Activated effector memory CD4-positive, alpha-beta T cell treated with Interleukin-2 at 50 U/mL for 16 hours (primary cell): ENCODE measurements at places on chromosomes 12 and 14.

- no peak for DNase-seq
These were observed 74.1 kb downstream of the PPP2R5C start for GRCh38 chr14:101835566-101835965.

DNA sequence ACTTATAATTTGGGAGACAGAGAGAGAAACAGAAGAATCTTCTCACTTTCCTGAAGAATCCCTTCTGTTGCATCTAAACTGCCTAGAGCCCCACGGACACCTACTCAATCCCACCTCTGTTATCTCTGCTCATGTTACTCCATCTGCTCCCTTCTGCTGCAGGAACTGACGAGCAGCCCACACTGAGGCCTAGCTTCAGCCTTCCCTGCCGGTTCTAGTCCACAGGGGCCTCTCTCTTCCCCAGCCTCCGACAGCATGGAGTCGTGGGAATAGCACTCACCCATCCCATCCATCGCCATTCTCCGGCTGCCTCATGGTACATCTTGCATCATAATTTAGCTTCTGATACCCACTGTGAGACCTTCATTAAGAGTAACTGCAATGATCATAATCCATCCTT, 4.0 kb downstream of the RAB15 start:
- no peak for DNase-seq

DNA sequence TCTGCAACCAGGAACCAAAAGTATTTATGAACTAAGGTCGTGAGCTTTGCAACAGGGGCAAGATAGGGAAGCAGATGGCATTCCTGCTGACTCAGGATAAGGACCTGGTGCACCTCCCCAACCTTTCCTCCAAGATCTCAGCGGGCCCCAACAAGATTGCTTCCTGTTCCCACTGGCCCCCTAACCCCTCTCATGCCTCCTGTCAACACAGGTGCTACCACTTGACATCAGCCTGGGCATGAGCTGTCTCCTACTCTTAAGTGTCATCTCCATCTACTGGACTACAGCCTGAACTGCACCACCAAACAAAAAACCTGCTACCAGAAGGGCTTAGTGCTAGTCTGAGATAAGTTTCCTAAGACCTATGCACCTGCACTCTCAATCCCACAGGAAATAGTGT, 32.7 kb downstream of the MED6 start:
- no peak for DNase-seq

DNA sequence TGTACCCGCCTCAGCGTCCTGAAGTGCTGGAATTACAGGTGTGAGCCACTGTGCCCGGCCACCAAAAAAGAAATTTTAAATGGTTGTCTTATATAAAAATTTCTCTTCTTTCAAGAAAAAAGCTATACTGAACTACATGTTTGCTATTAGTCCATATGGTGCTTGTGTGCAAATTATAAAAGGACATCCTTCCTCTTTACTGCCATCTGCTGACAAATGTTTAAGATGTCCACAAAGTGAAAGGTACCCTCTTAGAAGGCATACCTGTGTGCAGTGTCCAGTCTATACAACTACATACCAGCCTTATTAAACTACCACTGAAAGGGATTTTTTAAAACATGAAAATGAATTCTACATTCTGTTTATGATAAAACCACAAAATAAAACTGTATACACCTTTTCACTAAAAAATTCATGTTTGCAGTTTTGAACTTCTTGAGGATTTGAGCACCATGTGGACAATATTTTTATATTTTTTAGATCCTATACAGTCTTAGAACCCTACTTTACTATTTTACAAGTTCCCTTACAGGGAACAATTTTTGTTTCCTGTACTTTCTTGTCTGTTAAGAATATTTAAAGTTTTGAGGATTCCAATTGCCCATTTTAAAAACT, 32.8 kb upstream of the TOMM20L start:
- DNase-seq: no peak

GRCh38 chr12:92294676-92295440, 149.2 kb upstream of the BTG1 start:
- no peak for DNase-seq

GRCh38 chr14:104353221-104353920, 215.0 kb downstream of the KIF26A start:
- DNase-seq: no peak

DNA sequence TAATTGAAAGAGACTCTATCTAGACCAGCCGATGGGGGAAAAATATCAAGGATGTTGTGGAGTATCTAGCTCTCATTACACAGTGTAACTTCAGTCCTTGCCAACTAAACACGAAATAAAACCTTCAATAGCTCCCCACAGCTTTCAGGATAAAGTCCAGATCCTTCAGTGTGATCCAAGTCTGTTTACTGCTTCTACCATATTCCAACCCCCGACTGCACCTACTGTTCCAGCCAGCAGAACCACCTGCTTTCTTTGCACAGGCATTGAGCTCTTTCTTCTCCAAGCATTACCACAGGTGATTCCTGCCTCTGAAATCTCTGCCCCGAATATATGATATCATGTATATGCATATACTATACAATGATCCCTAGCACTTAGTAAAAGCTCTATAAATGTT, 2.2 kb upstream of the LRRC23 start:
- no peak for DNase-seq

DNA sequence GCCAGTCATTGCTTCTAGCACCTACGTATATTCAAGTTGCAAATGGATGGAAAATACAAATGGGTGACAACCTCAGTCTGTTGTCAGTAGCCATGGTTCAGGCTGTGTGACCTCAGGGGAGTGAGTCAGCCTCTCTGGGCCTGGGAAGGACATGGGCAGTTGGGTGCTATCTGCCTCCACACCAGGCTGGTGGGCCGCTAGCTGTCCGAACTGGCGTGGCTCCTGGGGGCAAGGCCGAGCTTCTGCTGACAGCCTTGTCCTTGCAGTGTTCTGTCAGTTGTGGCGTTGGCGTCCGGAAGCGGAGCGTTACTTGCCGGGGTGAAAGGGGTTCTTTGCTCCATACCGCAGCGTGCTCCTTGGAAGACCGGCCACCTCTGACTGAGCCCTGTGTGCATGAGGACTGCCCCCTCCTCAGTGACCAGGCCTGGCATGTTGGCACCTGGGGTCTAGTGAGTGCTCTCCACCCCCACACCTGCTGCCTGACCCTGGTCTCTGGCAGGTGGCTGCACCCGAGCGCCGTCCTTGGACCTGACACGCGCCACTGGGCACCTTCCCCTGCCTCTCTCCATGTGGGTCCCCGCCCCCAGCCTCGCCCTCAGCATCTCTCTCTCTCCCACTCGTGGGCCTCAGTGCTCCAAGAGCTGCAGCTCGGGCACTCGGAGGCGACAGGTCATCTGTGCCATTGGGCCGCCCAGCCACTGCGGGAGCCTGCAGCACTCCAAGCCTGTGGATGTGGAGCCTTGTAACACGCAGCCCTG, 17.1 kb downstream of the PAPLN start:
- no peak for DNase-seq

DNA sequence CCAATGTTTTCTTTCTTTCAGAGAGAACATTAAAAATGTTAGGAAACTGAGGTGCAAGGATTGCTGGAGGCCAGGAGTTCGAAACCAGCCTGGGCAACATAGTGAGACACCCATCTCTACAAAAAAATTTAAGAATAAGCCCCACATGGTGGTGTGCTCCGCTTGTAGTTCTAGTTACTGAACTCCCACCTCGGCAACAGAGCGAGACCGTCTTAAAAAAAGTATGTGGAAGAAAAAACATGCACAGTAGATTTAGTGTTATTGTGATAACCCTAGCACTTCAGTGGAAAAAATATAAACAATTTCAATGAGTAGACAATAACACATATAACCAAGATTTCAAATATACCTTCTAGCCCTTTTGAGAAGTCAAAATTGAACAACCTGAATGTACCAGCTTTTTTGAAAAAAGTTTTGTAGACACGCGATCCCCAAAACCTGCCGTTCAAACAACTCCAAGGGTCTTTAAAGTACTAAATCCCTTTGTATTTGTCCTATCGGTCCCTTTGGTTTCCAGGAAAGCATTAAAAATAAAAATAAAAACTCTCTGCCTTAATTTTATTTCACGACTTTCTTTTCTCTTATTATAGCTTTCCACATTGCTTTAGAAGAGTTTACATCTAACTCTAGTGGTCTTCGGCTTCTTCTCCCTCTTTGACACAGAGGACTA, 1.0 kb upstream of the ANO6 start:
- no peak for DNase-seq

GRCh38 chr14:62053188-62053587, 291.0 kb downstream of the SNAPC1 start:
- no peak for DNase-seq

GRCh38 chr12:64701283-64701682, 57.9 kb downstream of the GNS start:
- no peak for DNase-seq

- DNase-seq: no peak
These were observed 746.2 kb upstream of the USP15 start for GRCh38 chr12:61514016-61514415.

- DNase-seq: no peak
These were observed 2.5 kb downstream of the COL2A1 start for GRCh38 chr12:48001505-48002413.

- no peak for DNase-seq
These were observed 1.7 kb downstream of the ARHGAP5 start for GRCh38 chr14:32078858-32079216.

GRCh38 chr14:95493503-95493902, 22.9 kb downstream of the SYNE3 start:
- no peak for DNase-seq
